Thoracic aorta (tissue), 2 donors: ENCODE measurements at places on chromosomes 4 and X.

GRCh38 chr4:128841402-128841801 lies 31.9 kb downstream of the JADE1 start:
- DNase-seq: no peak

DNA sequence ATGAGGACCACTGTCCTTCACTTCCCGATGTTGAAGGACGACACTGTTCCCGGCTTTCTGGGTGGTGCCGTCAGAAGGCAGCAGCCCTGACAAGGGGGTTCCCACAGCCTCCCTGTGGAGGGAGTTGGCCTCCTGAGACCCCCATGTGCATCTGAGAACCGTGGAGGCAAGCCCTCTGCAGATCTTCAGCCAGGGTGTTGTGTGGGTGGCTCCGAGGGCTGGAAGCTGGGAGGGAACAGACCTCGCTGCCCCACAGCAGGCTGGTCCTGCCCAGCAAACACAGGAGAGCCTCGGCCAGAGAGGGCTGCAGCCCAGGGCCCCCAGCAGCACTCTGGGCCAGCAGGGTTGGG lies 16.2 kb downstream of the DGKQ start:
- DNase-seq: no peak

- no peak for DNase-seq
These were observed 178.6 kb upstream of the MAMLD1 start for GRCh38 chrX:150184491-150184890.

GRCh38 chr4:90112715-90113114 lies 14.5 kb upstream of the CCSER1 start:
- no peak for DNase-seq

GRCh38 chrX:21606002-21606401 lies 52.1 kb downstream of the KLHL34 start:
- DNase-seq: no peak

GRCh38 chr4:2686379-2687265 lies 69.5 kb downstream of the TNIP2 start:
- DNase-seq: no peak

- no peak for DNase-seq
These were observed 400.5 kb downstream of the RAPGEF2 start for GRCh38 chr4:159503236-159504008.

DNA sequence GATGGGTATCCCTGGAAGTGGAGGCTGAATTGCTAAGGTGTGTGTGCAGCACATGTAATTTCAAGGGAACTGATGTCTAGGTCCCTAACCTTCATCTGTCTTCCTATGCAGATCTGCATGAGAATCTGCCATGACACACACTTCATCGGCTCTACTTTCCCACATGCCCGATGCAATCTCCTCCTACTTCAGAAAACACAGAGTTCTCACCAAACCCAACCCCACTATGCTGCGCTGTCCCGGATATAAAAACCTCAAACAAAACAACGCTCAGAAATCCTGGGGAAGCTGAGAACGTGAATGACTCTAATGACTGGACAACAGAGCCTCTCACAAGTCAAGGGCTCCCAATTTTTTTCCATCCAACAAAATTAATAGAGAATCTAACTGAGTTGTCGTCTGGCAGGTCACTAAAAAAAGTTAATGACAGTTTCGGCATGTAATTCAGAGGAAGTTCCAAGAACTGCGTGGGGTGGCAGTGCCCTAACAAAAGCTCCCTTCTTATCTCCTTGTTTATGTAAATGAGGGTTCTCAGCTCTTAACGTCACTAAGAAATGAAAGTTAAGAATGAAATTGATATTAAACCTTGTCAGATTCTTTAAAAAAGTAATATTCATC lies 39.0 kb downstream of the STX18 start:
- no peak for DNase-seq

DNA sequence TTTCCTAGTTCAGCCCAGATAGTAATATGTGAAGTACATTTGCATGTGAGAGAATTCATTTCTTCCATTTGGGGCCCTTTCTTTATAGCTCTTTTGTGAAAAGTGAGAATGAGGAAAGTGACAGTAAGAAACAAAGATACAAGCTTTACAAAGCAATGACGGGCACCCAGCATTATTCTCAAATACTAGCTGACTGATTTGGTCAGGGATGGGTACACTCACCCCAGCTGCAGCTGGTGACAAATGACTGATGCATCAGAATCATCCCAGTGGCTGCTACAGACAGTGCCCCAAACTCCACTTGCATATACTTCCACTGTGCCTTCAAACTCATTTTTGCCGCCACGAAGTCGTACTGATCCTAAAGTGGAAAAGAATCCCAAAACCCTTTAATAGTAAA lies 14.8 kb downstream of the PRSS12 start:
- no peak for DNase-seq

DNA sequence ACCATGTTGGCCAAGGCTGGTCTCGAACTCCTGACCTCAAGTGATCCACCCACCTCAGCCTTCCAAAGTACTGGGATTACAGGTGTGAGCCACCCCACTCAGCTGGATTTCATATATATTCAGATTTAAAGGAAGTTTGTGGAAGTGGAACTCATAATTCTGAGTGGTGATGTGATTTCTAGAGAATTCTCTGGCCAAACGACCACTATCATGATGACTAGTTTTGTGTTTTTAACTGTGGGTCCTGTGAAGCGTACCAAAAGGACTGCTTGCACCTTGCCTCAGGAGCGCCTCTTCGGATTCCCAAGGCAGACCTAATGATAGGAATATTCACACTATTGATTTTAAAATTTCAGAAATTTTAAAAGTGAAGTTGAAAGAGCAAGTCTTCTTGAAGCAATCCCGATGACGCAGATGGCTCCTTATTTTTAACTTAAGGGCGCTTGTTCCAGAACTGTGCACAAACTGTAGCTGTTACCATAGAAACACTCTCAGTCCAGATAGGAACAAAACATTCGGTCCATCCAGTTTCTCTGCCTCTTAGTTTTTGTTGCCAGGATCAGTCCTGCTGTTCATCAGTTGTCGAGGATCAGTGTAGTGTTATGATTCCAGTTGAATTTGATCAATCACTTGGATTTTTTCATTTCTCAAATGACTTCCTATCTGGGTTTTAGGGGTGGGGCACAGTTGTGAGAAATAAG lies 51.7 kb upstream of the CLCN4 start:
- DNase-seq: no peak

DNA sequence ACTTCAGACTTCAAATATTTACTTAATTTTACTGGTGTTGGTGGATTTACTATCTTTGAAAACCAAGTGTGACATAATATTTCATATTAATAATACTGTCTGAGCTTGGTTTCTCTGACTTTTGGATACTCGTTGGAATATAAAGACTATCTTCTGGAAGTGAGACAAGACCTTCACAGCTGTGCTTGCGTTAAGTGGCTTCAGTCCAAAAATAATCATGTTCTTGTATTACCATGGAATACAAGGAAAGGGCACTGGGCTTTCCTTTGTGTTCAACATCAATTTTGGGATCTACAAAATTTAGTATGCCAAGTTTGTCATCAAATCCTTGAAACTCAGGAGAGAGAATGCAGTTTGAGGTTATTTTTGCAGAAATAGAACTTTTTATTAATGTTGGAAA lies 712.4 kb upstream of the LCORL start:
- no peak for DNase-seq

DNA sequence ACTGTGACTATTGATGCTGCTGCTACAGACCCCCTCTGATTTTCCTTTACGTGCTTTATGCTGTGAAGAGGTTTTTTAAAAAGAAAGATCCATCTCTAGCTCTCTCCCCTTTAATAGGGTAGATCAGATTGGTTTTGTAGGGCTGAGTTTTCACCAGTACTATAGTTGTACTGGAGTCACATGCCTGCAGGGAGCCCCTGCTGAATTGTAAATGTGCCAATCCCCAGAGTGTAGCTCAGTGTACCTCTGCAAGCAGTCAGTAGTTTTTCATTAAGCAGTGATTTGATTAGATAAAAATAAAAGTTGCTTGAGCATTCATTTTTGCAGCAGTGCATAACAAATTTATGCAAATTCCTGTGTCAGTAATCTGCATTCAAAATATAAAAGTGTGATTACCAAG lies 179.2 kb downstream of the IL1RAPL2 start:
- DNase-seq: no peak

- DNase-seq: no peak
These were observed 67.5 kb downstream of the NEUROG2 start for GRCh38 chr4:112448306-112449132.
